ENCODE measurements at places on chromosomes 3 and 15. TPM values are rescaled to one million over a fixed set of nuclear protein-coding genes. Genes with fewer than 3 reads are reported as not detected.

- no peak for DNase-seq
Measured at GRCh38 chr3:137008131-137008530, 50.3 kb downstream of the IL20RB start.

- no peak for DNase-seq
Measured at GRCh38 chr15:71496336-71496955, 313.9 kb upstream of the NR2E3 start.

- no peak for DNase-seq
Measured at GRCh38 chr3:50258029-50258680, 10.8 kb upstream of the SEMA3B start.

DNA sequence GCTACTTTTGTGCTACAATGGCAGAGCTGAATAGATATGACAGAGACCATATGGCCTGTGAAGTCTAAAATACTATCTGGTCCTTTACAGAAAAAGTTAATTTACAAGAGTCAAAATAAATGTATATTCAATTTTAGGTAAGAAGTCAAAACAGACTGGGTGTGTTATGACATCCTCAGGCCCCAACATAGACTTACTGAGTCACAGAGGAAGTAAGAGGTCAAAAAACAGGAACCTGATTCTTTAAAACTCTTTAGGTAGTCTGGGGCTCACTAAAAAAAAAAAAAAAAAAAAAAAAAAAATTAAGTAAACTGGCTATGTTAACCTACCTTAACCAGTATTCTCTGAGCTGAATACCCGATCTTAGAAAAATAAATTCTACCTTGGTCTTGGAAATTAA, 13.1 kb downstream of the DNAAF4 start:
- DNase-seq: no peak

DNA sequence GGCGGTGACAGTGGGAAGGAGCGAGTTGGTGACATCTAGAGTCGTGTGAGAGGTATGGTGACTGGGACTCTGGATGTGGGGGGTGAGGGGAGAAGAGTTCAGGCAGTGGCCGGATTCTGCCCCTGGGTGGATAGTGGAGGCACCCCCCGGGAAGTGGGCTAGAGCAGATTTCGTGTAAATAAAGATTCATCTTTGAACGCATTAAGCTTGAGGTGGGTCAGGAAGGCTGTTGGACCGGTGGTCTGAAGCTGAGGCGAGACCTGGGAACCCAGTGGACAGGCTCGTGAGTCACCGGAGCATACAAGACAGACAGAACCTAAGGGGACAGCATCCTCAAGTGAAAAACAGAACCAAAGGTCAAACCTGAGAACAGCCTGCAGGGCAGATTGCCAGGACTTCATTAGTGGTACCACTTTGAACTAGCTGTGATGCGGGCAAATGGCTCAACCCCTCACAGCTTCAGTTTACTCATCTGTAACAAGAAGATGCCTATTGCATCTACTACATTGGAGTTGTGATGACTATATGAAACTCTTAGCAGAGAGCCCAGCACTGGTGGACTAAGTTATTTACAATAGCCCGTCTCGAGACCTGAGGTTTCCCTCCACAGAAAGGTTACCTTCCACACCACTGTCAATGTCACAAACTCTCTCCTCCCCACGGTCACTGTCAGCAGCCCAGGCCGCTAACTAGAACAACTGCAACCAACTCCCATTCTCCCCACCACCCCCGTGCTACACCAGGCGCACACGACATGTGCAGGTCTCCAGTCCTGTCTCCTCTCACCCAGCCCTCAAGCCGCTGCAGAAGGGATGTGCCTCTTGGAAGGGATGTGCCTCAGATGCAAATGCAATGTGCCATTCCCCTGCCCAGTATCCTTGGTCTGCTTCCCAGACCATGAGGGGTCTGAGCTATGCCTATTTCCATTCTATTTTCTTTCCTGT, 901 bp upstream of the CLN6 start:
- no peak for DNase-seq

The TEX55 gene
- not detected for total RNA-seq

DNA sequence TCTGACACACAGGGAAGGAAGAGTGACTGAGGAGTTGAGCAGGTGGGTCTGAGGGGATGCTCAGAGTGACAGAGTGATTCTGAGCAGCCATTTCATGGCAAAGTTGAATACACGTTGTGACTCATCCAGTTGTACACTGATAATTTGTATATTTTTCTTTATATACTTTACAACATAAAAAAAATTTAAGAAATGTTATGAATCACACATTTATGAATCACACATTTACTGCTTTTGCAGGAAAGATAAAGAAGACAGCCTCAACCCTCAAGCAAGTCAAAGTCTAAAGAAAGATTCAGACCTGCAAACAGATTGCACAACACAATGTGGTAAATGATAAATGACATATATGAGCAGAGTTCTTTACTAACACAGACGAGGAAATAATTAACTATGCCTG, 21.0 kb upstream of the CHMP2B start:
- DNase-seq: no peak
